NCI-H345 (cell line): ENCODE measurements at places on chromosomes 3 and 15.

DNA sequence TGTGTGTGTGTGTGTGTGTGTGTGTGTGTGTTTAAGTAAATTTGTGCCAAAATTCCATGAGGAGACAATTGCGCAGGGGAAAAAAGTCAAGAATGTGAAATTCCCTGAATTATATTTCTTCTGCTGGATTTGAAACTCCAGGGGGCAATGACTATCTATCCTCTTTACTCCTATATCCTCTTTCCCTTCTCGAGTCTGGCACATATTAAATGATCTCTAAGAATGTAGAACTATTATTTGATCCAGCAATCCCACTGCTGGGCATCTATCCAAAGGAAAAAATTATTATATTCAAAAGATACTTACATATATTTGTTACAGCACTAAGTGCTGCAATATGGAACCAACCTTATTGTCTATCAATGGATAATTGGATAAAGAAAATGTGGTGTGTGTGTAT lies 350.1 kb upstream of the ADAMTS9 start:
- no peak for DNase-seq

GRCh38 chr15:94193906-94194305 lies 37.5 kb upstream of the MCTP2 start:
- DNase-seq = no peak

GRCh38 chr3:145251311-145251710 lies 909.7 kb downstream of the PLOD2 start:
- DNase-seq = no peak

- DNase-seq = no peak
Observed at GRCh38 chr15:87981969-87982368, 274.6 kb downstream of the NTRK3 start.

DNA sequence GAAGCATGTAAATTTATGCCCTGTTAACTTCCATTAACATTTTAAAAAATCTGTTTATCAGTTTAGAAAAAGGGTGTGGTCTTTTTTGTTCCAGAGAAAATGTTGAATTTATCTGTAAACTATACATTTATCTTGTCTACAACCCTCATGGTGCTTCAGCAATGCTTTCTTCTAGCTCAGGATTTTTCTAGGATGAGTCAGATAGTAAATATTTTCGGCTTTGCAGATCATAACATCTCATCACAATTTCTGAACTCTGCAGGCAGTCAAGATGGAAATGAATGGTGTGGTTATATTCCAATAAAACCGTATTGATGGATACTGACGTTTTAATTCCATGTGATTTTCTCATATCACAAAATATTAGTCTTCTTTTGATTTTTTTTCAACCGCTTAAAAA lies 70.5 kb upstream of the FOXB1 start:
- DNase-seq = no peak

- no peak for DNase-seq
Observed at GRCh38 chr3:178504128-178504527, 32.1 kb upstream of the KCNMB2 start.

GRCh38 chr3:155449613-155450267 lies 156.3 kb upstream of the STRIT1 start:
- DNase-seq = no peak

GRCh38 chr15:72173864-72174550 lies 23.6 kb downstream of the GRAMD2A start:
- no peak for DNase-seq

- DNase-seq = no peak
Observed at GRCh38 chr3:101970905-101971304, 121.6 kb downstream of the NFKBIZ start.

DNA sequence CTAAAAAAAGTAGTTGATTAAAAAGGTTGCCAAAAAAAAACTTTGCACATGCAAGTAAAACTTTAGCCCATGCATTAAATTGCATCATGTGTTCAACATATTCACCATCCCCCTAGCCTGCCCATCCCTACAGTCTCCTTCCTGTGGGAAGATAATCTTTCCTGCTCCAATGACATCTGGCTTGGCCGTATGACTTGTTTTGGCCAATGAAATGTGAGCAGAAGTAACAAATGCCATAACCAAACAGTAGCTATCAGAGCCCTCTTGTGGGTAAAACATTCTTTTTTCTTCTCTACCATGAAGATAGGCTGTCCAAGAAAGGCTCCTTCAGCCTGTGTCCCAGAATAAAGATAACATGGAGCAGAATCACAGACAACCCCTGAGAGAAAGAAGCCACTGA lies 15.3 kb downstream of the ERC2 start:
- DNase-seq = no peak
